H1 (cell line): ENCODE measurements at places on chromosomes 2 and 18. TPM values are rescaled to one million over a fixed set of nuclear protein-coding genes. Genes with fewer than 3 reads are reported as not detected.

Gene PSD4
- 1.2 and 1.3 TPM in 2 replicates for total RNA-seq

- DNase-seq: no peak
Observed at GRCh38 chr2:170679607-170680079, 35.5 kb upstream of the SP5 start.

- no peak for DNase-seq
Observed at GRCh38 chr2:167651406-167652151, 595.8 kb downstream of the STK39 start.

GRCh38 chr18:79047556-79048244 lies 21.5 kb upstream of the ATP9B start:
- DNase-seq: no peak

- no peak for DNase-seq
Observed at GRCh38 chr18:64365106-64365505, 216.2 kb upstream of the LINC00305 start.

Gene ALK
- total RNA-seq: 0.09 and 0.10 TPM in 2 replicates

- no peak for DNase-seq
Observed at GRCh38 chr2:140669911-140670310, 1460.9 kb downstream of the LRP1B start.

GRCh38 chr2:32991091-32991845 lies 44.5 kb downstream of the LTBP1 start:
- no peak for DNase-seq

Gene AFF3
- total RNA-seq: 1.7 and 3.0 TPM in 2 replicates

Gene TRABD2A
- total RNA-seq: 18.6 and 19.7 TPM in 2 replicates

Gene UBR3
- total RNA-seq: 16.4 and 17.7 TPM in 2 replicates

Gene DNAH7
- 0.07 and 0.21 TPM in 2 replicates for total RNA-seq

GRCh38 chr2:215817046-215817445 lies 196.3 kb downstream of the MREG start:
- DNase-seq: no peak

DNA sequence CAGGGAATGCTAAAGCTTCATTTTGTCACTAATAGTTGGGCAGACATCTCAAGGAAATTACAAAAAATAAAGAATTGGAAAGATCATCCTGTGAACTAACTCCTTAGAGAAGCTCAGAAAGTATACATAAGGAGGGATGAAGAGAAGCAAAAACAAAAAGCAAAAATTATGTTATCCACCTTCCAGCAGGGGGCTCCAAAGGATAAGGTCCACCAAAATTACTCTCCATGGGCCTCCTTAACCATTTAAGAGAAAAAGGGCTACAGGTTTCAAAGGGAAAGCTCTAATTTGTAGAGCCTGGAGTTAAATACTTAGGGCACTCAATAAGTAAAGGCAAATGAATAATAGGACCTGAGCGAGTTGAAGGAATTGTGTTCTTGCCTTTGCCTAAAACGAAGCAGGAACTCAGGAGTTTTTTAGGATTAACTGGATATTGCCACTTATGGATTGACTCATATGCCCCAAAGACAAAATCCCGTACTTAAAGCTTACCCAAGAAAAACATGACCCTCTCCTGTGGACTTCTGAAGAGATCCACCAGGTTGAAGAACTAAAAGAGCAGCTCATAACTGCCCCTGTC lies 1167.9 kb downstream of the DSC3 start:
- DNase-seq: no peak

Gene TPO
- not detected in 2 replicates for total RNA-seq
